Nasal cavity respiratory epithelium epithelial cell of viscerocranial mucosa (primary cell): ENCODE measurements at places on chromosomes 1 and 21. TPM values are rescaled to one million over a fixed set of nuclear protein-coding genes. Genes with fewer than 3 reads are reported as not detected.

OR2T3 gene
- total RNA-seq, result not detected in 2 replicates

NBPF8 gene
- 9.6 and 16.9 TPM in 2 replicates for total RNA-seq

DCST1 gene
- not detected in 2 replicates for total RNA-seq

CLCA1 gene
- 0.07 TPM in 1 of 2 replicates, not detected in the other for total RNA-seq

SPATA21 gene
- not detected in 2 replicates for total RNA-seq

MRAP gene
- total RNA-seq, result not detected in 2 replicates

DPT gene
- total RNA-seq, result not detected in 2 replicates

BNIPL gene
- total RNA-seq, result 3.3 and 7.5 TPM in 2 replicates

SPRR2F gene
- not detected in 2 replicates for total RNA-seq

TMEM39B gene
- total RNA-seq, result 2.4 and 4.5 TPM in 2 replicates

ETV3 gene
- 19.1 and 23.2 TPM in 2 replicates for total RNA-seq

S100A7 gene
- total RNA-seq, result 0.64 and 2.1 TPM in 2 replicates

PLEKHN1 gene
- total RNA-seq, result 4.4 and 6.2 TPM in 2 replicates

NLRP3 gene
- total RNA-seq, result not detected in 2 replicates

ANKRD65 gene
- total RNA-seq, result 4.4 and 18.2 TPM in 2 replicates

MAB21L3 gene
- total RNA-seq, result 1.0 and 1.4 TPM in 2 replicates

SHE gene
- total RNA-seq, result 0.07 TPM in 1 of 2 replicates, not detected in the other

USP48 gene
- total RNA-seq, result 35.2 and 57.6 TPM in 2 replicates

CR1L gene
- not detected in 2 replicates for total RNA-seq

AMY1B gene
- total RNA-seq, result not detected in 2 replicates

BTBD8 gene
- total RNA-seq, result 3.4 and 7.0 TPM in 2 replicates

ATP1A4 gene
- total RNA-seq, result not detected in 2 replicates
